NCI-H1694 (cell line): ENCODE measurements at places on chromosomes 6 and 20.

DNA sequence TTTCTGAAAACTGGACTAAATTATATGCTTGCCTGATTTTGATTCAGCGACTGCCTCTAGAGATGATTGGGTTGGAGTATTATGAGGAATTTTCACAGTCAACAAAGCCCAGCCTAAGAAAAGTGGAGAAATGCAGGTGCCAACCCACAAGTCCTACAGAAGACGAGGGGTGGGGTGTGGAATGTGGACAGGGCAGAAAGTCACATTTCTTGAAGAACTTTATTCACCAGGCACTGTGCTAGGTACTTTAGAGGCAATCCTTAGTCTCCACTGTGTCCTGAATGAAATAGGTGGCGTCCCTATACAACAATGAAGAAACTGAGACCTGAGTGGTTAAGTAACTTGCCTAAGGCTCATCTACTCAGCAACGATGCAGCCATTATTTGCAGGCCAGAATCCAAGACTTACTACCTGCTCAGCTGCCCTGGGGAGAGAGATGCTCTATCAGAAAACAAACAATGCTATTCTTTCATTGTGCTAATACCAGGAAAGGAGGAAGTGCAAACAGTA is 106.3 kb downstream of the RNF144B start:
- no peak for DNase-seq

DNA sequence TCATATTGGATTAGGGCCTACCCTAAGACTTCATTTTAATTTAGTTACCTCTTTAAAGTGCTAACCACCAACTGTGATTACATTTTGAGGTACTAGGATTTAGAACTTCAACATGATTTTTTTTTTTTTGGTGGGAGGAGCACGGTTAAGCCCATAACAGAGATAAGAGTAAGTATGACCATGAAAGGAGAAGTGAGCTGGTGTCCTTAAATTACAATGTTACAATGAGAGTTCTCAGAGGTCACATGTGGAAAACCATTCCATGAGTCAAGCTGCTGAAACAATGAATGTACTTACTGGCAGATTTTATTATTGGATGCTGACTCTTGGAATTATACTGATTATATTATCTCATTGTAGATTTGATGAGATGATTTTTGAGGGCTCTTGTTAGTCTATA is 779.3 kb upstream of the CITED2 start:
- no peak for DNase-seq

GRCh38 chr6:16331384-16332174 is 93.2 kb downstream of the GMPR start:
- peak; percentile 63 for DNase-seq

DNA sequence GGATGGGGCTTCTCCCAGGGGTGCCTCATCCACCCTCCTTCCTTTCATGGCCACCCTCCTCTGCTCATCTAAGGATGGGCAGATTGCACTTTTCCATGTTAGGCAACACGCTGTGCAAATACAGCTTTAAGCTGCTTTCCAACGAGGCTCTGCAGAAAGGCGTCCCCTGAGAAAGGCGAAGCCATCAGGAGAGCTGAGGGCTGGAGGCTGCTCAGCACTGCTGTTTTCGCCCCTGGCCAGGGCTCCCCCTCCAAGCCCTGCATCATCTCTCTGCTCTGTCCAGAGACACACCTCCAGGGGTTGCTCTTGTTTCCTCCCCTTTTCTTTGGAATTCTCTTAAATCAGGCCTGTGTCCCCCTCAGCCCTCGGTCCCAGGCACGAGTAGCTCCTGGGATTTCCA is 526.1 kb downstream of the CDH26 start:
- no peak for DNase-seq

GRCh38 chr6:88708197-88708744 is 255.1 kb downstream of the RNGTT start:
- DNase-seq = no peak

DNA sequence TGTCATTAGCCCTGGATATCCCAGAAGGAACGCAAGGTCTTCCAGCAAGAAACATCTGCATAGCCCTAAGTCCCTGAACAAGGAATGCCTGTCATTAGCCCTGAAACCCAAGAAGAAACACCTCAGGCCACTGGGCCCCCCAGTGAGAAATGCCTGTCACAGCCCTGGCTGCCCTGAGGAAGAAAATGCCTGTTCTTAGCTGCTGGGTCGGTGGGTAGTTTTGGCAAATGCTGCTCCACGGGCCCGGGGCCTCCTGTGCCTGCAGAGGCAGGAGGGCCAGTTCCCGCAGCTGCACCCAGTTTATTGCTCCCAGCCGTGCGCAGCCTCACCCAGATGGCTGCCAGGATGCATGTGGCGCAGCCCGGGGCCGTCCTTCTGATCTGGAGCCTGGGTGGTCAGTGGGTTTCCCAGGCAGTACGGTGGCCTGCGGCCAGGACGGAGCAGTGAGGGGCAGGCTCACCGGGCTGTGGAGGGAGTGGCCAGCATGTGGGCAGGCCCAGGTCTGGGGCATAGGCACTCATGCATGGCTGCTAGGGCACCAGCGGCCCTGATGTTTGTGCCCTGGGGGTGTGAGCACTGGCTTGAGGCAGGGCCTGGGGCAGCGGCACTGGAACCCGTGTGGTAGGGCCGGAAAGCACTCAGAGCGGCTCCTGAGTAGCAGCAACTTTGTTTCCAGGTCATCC is 219.0 kb downstream of the ERMARD start:
- DNase-seq = no peak

- DNase-seq = no peak
These were observed 64.9 kb upstream of the NUP153 start for GRCh38 chr6:17771609-17772008.

DNA sequence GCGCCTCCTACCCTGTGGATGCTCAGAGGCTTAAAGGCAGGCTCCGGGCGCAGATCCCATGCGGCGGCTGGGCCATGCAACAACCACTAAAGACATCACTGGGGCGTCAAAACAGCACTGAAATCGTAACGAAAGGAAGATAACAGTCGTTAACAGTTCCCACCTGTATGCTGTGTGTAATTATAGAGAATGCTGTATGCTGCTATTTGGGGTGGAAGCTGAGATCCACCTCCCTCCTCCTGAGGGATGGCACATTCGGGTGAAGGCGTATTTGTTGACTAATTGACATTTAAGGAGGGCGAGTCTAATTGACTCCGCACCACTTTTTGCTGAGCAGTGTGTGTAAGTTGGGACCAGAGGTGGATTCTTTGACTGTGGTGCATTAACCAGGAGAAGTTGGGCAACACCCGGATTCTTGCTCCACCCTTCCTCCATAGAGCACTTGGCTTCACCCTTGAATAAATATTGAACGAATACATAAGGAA is 687 bp downstream of the SLC35A1 start:
- no peak for DNase-seq

- DNase-seq = no peak
These were observed 20.3 kb upstream of the PNPLA1 start for GRCh38 chr6:36249536-36249935.

DNA sequence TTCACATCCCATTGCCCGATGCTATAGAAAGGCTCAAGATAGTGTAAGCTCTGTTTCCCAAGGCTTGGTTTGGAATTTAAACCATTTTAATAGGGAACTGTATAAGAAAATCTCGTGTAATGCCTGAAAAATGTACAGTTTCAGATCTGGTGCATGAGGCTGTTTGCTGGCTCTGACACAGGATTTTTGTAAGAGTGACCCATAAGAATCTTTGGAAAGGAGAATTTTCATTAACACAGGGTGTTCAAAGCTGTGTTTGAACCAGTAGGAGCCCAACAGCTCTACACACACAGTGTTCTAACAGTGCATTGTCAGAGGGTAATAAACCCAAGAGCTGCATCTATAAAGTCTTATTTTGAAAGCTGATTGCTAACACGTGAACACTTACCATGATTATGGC is 293.5 kb downstream of the PRL start:
- DNase-seq = no peak

- no peak for DNase-seq
These were observed 19.3 kb upstream of the HBS1L start for GRCh38 chr6:135073756-135074393.

DNA sequence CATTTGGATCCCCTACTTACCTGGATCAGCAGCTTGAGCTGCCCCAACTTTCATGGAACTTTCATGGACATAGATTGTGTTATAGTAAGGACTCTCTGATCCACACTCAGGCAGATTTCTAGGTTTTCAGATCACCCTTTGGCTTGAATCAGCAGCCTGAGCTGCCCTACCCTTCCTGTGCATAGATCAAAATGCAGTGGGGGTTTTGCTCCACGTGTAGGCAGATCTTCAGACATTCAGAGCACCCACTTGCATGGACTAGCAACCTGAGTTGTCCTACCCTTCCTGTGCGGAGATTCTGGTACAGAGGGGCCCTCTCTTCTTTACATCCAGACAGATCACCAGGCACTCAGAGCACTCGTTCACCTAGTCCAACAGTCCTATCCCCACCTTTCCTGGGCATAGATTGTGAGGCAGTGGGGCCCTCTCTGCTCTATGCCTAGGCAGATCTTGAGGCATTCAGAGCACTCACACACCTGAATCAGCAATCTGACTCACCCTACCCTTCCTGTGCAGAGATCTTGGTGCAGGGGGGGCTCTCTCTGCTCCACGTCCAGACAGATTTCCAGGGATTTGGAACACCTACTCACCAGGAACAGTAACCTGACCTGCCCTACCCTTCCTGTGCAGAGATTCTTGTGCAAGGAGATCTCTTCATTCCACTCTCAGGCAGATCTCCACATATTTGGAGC is 705.2 kb upstream of the NRSN1 start:
- DNase-seq = no peak

- DNase-seq = no peak
These were observed 63.0 kb downstream of the JPH2 start for GRCh38 chr20:44123874-44124535.

DNA sequence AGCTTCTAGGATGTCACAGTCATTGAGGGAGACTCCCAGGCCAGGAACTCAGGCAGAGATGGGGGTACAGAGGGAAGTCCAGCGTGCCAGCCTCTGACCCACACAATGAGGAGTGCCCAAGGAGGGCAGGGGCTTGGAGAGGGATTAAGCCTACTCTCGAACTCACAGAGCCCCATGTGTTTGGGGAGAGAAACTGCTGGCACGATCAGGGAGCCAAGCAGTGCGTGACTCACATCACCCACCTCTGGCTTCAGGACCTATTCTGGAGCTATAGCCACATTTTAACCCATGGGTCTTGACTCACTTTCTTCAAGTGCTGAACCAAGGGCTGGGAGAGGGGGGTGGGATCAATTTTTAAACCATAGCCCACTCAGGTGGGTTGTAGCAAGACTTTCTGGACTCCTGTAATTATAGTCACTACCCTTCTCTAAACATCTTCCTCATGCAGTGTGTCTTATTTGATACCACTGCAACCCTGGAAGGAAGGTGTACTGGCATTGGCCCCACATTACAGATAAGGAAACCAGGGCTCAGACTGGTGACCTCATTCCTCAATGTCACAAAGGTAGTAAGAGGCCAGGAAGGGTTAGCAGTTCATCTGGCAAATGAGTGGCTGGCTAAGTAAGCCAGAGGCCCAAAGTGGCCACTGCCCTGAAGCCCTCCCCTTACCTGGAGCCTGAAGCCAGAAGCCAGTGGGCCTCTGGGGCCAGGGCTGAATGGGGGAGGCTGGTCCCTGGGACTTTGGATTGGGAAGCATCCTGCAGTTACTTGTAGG is 12.0 kb downstream of the FOXP4 start:
- no peak for DNase-seq

DNA sequence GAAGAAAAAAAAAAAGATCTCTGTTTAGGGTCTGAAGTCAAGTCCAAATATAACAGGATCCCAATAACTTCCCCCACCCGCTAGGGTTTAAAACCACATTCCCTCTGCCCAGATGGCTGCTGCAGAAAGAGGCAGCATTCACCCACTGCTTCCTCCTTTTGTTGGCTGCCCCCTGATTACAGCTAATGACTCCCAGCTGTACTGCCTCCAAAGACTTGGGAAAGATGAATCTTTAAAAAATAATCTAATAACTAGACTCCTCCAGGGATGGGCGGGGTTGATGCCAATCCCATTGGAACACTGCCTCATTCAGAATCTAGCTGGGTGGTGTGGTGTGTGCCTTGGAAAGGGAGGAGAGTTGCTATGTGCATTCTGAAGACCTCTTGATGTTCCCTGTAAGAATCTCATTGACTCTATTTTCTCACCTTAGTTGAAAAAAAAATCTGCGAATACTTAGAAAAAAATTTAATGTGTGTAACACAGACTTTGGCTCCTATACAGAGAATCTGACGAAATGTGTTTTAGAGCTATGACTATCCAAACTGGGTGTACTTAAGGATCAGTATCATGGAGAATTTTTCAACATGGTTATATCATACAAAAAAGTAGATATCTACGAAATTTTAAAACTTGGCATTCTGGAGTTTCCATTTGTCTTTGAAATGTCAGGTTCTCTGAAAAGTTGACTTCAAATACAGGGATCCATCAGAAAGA is 174.0 kb downstream of the RNF144B start:
- DNase-seq = no peak

GRCh38 chr6:143967706-143968376 is 40.2 kb downstream of the PLAGL1 start:
- no peak for DNase-seq

- DNase-seq = no peak
These were observed 119.5 kb downstream of the ARHGAP18 start for GRCh38 chr6:129590408-129591022.

DNA sequence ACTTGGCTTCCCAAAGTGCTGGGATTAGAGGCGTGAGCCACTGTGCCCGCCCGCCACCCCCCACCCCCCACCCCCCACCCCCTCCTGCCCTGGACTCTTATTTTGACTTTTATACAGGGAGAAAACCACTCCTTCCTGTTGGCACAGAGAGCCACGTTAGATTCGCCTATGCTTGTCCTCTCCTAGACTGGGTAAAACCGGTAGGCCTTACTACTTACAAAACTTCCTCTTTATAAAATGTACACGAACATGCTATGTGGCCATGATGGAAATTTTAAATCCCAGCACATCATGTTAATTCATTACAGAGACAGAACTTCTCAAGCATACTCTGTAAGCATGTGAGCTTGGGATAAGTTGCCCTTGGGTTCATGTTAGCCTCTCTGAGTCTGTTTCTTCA is 124.2 kb downstream of the SLC24A3 start:
- DNase-seq = no peak

DNA sequence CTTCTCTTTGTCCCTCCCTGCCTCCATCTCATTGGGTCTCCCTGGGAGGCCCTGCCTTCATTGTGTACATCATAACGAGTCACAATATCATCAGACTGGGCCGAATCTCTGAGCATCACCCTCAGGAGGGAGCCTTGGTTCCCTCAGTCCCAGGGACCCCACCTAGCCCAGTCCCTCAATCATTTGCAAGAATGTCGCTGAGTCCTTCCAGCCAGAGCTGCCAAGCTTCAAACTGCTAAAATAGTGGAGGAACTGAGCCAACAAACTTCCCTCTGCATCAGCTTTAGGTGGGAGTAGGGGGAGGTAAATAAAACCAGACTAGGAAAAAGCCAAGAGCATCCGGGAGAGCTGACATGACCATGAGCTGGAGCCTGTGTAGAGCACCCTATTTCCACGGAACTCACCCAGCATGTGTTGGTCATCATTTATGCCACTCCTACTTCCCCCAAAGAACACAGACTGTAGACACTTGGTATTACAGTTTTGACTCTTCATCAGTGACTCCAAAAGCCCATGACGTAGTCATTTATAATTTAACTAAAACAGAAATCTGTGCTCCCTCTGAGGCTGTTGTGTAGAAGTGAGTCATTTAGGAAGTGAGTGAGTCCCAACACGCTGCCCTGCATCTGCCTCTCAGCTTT is 28.8 kb upstream of the IL17A start:
- no peak for DNase-seq
